ENCODE measurements at places on chromosomes 4 and X. TPM values are rescaled to one million over a fixed set of nuclear protein-coding genes. Genes with fewer than 3 reads are reported as not detected.

Gene CFAP99
- not detected for polyA plus RNA-seq

Gene PNMA3
- 3.2 TPM for polyA plus RNA-seq

Gene PFKFB1
- polyA plus RNA-seq: 0.51 TPM

Gene CNGA1
- polyA plus RNA-seq: not detected

Gene WAS
- 1.0 TPM for polyA plus RNA-seq

Gene SLC16A2
- polyA plus RNA-seq: 14.5 TPM

Gene TLL1
- not detected for polyA plus RNA-seq

Gene SSX4B
- polyA plus RNA-seq: not detected

Gene SSX1
- not detected for polyA plus RNA-seq

Gene DGAT2L6
- not detected for polyA plus RNA-seq

Gene CT55
- polyA plus RNA-seq: not detected

Gene TBL1X
- polyA plus RNA-seq: 2.2 TPM

Gene FATE1
- polyA plus RNA-seq: not detected

Gene ITM2A
- not detected for polyA plus RNA-seq

Gene GPRIN3
- polyA plus RNA-seq: 7.0 TPM

Gene TCEAL6
- polyA plus RNA-seq: not detected

Gene DACH2
- 20.6 TPM for polyA plus RNA-seq

Gene ZXDA
- not detected for polyA plus RNA-seq

Gene RAI2
- polyA plus RNA-seq: 1.5 TPM

Gene RNF212
- polyA plus RNA-seq: 1.5 TPM

Gene RP2
- 12.1 TPM for polyA plus RNA-seq

Gene MXRA5
- 0.28 TPM for polyA plus RNA-seq

Gene AFF2
- polyA plus RNA-seq: 18.6 TPM

Gene ANTXR2
- 31.7 TPM for polyA plus RNA-seq

Gene RTL3
- polyA plus RNA-seq: not detected

Gene MAGEA6
- polyA plus RNA-seq: not detected

Gene ADAMTS3
- polyA plus RNA-seq: 0.20 TPM

Gene TLR3
- not detected for polyA plus RNA-seq

Gene SERPINA7
- polyA plus RNA-seq: not detected

Gene MAGEA1
- polyA plus RNA-seq: not detected

Gene EMCN
- polyA plus RNA-seq: 4.0 TPM

Gene GNL3L
- polyA plus RNA-seq: 6.6 TPM

Gene MSANTD1
- polyA plus RNA-seq: 12.7 TPM

Gene PRRG1
- polyA plus RNA-seq: 9.1 TPM

Gene SYNPO2
- 0.10 TPM for polyA plus RNA-seq

Gene ZNF182
- 12.2 TPM for polyA plus RNA-seq

Gene TREX2
- polyA plus RNA-seq: not detected

Data from neural cell (in vitro differentiated cells).